Activated CD4-positive, alpha-beta T cell treated with anti-CD3 and anti-CD28 coated beads for 24 hours (primary cell): ENCODE measurements at places on chromosomes 3 and 15.

- no peak for DNase-seq
Measured at GRCh38 chr3:196232154-196232881, 16.0 kb downstream of the SLC51A start.

DNA sequence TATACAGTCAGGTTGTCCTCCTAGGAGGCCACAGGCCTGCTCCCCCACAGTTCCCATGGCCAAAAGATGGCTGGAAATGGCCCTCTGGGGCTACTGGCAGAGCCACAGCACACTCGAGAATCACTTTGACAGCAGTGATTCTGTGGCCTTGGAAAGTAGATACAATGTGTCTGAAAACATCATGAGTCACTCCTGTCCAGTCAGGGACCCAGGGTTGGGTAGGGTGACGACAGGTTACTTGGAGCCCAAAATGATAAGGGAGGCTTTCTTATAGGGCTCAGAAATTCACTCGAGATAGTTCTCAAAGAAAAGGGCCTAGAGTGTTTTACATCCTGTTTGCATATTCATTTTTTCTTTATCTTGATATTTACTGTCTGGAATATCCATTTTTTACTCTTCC is 24.3 kb downstream of the MRPS25 start:
- no peak for DNase-seq

DNA sequence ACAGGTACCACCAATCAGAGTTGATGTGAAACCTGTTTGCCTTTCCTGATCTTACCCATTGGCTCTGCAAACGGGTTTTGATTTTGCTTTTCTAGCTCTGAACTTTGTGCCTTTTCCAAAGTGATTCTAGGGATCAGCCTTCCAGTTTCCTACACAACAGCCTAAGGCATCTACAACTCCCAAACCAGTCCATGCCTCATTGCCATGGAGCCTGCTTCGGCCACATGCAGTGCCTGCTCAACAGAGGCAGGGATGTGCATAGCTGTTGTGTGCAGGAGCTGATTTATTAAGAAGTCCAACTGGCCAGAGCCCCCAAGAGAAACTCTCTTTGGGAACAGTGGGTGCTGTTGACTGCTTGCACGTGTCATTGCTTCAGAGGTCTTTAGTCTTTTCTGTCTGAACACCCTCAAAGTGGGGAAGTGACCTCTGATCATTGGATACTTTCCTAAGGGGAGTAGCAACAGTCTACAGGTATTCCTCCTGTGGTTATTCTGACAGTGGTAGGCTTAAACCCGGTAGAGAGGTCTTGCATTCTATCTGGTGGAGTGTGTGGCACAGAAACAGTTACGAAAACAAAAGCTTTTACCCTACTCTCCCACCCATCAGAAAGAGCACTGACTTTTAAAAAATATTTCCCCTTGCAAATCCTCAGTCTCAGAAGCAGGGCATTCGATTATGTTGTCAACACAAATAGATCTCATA is 36.6 kb upstream of the THSD4 start:
- no peak for DNase-seq

- no peak for DNase-seq
Measured at GRCh38 chr3:127911421-127911931, 3.6 kb upstream of the KBTBD12 start.

GRCh38 chr3:59608356-59608755 is 558.5 kb upstream of the CFAP20DC start:
- no peak for DNase-seq

GRCh38 chr3:166291186-166291955 is 454.1 kb upstream of the BCHE start:
- no peak for DNase-seq

GRCh38 chr3:101780661-101781060 is 1.6 kb downstream of the NXPE3 start:
- no peak for DNase-seq

DNA sequence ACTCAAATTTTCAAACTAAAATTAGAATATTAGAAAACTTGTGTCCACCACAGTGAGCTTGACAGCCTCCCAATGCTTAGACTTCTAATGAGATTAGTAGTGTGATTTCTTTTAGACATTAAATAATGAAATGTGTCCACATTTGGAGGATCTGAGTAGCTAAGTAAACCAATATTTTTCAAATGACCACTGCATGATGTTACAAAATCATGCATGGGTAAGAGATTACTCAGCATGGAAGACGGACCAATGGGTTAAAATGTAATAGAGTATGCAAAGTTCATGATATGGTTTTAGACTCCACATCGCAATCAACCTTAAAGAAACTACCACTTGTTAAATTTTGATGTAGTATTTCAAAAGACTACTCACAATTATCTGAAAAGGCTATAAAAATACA is 130.6 kb downstream of the IMPG2 start:
- no peak for DNase-seq

DNA sequence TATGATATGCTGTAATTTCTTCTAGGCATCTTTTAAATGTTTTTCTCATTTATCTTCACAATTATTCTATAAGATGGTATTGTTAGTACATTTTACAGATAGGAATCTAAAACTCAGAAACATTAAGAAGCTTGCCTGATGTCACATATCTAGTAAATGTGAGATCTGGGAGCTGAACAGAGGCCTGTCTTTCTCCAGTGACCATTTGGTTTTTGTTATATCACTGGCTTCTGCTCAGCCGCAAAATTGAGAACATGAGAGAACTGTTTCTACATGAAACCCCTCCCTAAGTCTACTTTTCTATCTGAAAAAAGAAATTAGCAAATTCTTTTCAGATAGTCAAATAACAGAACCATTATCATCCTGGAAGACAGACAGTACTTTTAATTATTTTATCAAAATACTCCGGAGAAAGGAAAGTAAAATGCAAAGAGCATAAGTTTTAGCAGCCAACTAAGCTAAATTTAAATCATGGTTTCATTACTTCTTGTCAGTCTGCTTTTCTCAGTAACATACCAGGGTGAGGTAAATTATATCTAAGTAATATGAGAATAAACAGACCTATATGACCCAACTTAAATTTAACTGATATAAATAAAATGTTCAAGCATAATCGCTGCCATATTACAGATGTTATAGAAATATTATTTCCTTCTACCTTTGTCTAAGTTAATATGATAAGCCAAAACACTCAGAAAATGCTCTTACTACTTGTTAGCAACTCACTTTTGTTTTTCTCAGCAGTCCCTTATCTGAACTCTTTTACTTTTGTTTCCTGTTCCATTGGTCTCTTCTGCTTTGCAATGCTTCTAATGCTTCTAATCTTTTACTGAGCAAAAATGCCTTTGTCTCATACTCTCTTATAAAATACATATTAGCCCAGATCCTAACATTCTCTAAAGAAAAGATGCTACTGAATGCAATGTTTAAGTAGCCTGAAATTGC is 68.0 kb upstream of the MBNL1 start:
- DNase-seq, result no peak

DNA sequence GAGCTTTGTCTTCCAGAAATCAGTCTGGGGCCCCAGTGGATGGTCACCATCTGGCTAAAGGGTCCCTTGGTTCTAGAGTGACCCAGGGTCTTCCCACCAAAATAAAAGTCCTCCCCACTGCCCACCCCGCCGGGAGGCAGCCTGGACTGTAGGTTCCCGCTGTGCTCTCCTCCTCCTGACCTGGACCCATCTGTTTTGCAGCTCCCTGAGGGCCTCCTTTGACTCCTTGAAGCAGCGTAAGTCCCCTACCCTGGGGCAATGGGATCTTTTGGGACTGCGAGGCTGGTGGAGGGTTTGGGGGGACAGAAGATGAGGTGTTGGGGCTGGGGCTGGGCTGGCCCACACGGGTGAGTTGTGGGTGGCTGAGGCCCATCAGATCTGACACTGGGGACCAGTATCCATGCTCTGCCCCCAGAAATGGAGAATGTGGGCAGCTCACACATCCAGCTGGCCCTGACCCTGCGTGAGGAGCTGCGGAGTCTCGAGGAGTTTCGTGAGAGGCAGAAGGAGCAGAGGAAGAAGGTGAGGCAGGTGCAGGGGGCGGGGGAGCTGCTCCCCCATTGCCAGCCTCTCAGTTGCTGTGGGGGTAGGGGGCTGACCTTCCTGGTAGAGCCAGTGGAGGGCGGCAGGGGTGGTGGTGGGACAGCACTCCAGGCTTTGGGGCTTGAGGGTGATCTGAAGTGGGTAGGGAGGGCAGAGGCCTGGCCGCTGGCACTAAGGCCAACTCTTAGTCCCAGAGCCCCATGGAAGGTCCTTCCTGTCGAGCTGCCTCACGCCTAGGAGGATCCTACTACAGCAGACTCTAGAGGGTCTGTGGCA is 30.4 kb downstream of the PSTPIP1 start:
- no peak for DNase-seq

GRCh38 chr15:98427321-98427720 is 221.0 kb upstream of the IGF1R start:
- DNase-seq, result no peak

DNA sequence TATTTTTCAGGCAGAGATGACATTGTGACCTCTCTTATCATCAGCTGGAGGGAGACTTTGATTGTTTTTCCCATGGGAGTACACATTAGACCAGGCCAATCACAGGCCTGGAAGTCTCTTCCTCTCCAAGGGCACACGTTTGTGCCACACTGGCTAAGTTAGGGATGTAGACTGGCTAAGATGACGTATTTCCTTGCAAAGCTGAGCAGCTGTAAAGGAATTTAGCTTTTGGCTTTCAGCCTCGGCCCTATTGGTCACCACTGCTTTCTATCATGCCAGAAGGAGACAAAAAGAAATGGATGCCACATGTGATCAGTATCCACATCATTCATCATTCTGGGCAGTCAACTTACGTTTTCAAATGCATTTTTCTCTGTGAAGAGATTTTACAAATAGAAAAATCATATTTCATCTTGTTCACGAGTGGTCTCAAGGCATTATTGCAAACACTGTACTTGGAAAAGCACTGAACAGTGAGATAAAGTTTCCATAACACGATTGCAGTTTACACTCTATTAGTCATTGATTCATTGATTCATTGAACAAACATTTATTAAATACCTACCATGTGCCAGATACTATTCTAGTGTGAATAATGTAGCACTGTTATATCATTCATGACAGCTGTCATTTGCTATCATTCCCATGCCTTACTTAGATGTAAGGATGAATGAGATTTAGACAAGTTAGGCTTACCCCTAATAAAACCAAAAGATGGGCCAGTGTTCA is 27.0 kb upstream of the RNF7 start:
- no peak for DNase-seq

- no peak for DNase-seq
Measured at GRCh38 chr3:46731795-46732194, 14.1 kb upstream of the PRSS50 start.

DNA sequence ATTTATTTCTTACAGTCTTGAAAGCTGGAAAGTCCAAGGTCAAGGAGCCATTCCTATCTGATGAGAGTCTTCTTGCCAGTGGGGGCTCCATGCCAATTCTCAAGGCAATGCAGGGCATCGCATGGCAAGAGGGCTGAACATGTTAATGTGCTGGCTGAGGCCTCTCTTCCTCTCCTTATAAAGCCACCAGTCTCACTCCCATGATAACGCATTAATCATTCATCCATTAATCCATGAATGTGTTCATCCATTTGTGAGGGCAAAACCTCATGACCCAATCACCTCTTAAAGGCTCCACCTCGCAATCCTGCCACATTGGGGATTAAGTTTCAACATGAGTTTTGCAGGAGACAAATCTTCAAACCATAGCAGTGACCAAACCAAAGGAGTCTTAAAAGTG is 118.3 kb downstream of the PROS1 start:
- DNase-seq, result no peak

- DNase-seq, result no peak
Measured at GRCh38 chr3:60013241-60013640, 963.4 kb upstream of the CFAP20DC start.

GRCh38 chr15:73926219-73927002 is at the start of gene LOXL1:
Gene LOXL1, plus strand, starts transcription at chr15:73926462. Its CDS starts 322 bp downstream, at chr15:73926784.
- no peak for DNase-seq

DNA sequence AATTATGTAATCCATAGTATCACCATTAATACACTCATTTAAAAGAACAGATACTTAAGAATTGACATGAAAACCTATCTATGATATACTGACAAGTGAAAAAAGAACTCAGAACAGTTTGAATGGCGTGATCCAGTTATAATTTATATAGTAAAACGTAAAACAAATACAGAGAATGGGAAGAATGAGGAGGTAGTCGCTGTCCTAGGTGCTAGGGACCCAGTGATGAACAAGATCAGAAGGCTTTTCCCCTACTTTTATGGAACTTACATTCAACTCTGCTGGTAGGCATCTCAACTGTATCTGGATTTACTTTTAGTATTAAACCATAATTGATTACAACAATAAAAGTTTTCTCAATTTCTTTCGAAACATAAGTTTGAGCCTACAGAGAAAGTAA is 31.8 kb downstream of the GSK3B start:
- no peak for DNase-seq

DNA sequence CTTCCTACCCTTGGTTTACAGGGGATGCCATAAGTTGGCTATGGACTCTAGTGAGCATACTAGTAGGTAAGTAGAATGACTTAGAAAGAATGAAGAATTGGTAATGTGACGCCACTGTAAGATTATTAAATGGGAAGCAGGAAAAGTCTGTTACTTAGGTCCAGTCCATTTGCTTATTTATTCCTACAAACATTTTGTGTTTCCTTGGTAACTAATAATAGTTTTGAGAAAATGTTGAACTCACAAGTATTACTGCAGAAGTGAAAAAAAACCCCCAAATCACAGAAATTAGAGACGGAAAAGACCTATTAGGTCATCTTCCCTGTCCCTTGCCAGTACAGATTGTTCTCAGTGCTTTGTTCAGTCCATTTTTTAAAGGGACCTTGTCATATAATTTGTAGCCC is 63.5 kb downstream of the CMSS1 start:
- DNase-seq, result no peak

- DNase-seq, result no peak
Measured at GRCh38 chr3:54120657-54121413, 1.5 kb upstream of the CACNA2D3 start.

DNA sequence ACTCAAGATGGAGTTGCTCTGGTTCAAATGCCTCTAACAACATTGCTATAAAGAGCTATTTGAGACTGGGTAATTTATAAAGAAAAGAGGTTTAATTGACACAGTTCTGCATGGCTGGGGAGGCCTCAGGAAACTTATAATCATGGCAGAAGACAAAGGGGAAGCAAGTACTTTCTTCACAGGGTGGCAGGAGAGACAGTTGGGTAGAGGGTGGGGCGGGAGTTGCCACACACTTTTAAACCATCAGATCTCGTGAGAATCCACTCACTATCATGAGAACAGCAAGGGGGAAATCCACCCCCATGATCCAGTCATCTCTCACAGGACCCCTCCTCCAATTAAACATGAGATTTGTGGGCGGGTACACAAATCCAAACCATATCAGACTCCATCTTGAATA is 30.7 kb downstream of the MAP2K5 start:
- no peak for DNase-seq

GRCh38 chr3:3862534-3862933 is 63.3 kb downstream of the LRRN1 start:
- DNase-seq, result no peak

GRCh38 chr3:4823385-4823784 is 155.9 kb upstream of the BHLHE40 start:
- no peak for DNase-seq

- DNase-seq, result no peak
Measured at GRCh38 chr3:51679777-51680176, 8.7 kb downstream of the TEX264 start.

- no peak for DNase-seq
Measured at GRCh38 chr3:21847005-21847404, 96.0 kb upstream of the ZNF385D start.
